Left forelimb (tissue), 1 donor: ENCODE measurements at places on chromosomes 7 and 10.

DNA sequence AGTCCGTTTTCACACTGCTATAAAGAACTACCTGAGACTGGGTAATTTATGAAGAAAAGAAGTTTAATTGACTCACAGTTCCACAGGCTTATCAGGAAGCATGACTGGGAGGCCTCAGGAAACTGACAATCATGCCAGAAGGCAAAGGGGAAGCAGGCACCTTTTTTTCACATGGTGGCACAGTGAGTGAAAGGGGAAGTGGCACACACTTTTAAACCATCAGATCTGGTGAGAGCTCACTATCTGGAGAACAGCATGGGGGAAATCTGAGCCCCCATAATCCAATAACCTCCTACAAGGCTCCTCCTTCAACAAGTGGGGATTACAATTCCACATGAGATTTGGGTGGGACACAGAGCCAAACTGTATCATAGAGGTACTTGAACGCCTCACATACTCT lies 30.0 kb downstream of the AGR3 start:
- no peak for DNase-seq

DNA sequence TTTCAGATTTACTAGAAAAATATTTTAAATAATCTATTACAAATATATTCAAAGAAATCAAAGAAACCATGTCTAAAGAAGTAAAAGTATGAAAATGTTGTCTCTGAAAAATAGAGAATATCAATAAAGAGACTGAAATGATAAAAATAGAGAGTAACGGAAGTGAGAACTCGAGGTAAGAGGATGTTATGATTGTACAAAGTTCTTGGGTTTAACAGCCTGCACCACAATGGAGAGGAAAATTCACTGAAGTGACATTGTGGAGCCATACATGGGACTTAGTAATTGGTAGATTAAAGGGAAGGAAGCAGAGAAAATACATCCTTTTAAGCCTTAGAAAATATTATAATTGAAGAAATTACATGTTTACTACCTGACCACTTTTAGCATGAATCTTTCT lies 77.9 kb downstream of the THSD7A start:
- no peak for DNase-seq

GRCh38 chr10:90373911-90374310 lies 483.9 kb downstream of the HTR7 start:
- DNase-seq, result no peak

DNA sequence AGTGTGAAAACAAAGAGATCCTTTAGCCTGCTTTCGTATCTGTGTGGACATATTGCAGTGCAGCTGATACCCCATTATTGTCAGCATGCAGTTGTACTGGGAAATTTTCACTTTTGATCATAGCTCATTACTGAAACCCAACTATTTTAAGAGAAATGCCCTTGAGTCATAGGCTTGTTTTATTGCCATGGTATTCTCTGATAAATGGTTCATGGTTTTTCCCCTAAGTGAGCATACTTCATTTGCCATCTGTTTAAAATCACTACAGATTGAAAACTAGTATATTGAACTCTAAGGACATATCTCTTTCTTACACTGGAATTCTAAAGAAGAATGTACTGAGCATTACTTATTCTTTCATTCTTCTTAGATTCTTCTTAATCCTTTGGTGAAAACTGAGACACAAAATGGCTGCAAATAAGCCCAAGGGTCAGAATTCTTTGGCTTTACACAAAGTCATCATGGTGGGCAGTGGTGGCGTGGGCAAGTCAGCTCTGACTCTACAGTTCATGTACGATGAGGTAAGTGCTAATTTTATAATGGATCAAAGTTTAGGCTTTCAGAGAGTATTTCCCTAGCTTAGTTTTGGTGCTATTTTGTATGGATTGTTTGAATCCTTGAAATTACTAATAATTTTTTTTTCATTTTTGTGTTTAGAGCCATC lies 63.0 kb downstream of the RALA start:
- no peak for DNase-seq

DNA sequence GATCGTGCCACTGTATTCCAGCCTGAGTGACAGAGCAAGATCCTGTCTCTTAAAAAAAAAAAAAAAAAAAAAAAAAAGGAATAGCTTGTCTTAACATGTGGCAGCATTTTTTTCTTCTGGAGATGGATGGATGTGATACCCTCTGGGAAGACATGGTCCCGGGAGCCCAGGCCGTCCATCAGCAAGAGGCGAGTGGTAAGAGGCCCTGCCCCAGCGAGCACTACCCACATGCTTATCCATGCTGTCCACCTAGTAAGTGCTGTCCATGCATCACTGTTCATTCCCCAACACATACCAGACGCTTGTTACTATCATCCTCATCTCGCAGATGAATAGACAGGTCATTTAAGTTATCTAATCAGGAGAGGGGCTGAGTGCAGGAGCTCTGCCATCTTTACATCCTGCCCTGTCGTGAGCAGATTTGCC lies 12.9 kb downstream of the ATP6V1F start:
- DNase-seq, result no peak

DNA sequence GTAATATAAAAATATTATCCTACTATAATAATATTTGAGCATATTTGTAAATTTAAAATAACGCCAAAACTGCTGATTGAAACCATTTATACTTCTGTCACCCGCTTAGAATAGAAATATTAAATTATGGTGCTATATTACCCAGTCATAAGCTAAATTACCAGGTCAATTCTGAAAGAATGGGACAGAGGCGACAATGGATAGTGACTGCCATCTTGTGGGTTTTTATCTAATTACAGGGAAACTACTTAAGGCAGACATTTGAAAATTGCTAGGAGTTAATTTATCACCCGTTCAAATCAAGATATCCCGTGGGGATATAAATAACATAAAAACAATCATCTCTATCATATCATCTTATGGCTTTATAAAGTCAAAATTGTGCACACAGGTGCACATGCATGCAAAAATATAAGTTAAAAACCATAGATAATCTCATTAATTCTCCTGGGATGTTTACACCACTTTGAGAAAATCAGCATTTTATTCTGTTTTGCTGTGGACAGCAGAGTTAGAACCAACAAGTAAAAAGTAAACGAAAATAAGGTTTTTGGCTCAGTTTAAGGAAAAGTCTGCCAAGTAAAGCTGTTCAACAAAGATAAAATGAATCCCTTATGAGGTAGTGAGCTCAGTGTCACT lies 41.3 kb upstream of the HPSE2 start:
- DNase-seq, result no peak

DNA sequence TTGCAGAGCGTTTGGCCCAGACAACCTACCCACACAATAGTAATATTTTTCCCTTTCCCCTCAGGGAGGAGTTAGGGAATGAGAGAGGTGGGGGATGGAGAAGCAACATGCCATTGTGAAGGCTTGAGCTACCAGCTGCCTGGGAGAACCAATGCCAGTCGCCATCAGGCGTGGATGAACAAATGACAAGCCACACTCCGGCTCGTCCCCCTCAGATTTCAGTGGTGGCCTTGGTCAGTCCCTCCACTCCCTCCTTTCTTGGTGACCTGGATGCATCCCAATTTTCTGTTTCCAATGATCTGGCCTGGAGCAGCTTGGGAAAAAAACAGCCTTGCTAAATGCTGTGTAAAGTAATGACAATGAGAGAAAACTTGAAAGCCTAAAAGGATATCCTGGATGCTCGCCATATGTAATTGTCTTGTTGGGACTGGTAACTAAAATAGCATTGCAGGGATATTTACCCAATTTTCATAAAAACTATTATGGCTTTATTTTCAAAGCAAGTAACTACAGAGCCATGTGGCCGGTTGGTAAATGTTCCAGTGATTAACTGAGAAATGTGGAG lies 110.7 kb downstream of the ICA1 start:
- DNase-seq, result no peak

- DNase-seq, result no peak
These were observed 1174.3 kb downstream of the GATA3 start for GRCh38 chr10:9228771-9229170.

DNA sequence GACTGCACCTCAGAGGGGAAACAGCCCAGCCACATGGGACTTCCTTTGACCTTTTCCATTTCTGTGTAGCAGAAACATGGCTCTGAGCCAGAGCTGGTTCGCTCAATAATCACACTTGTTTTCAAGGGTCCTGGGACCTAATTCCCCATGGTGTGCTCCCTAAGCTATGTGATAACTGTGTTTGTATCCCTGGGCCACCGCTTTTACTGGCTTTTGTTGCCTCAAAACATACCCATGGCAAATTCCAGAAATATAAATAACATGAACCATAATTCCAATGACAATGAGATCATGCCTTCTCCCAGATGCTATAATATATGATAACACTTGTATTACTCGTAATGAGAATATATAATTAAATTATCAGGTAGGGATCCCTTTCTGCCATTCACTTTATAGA lies 196.4 kb downstream of the GFRA1 start:
- DNase-seq, result no peak

DNA sequence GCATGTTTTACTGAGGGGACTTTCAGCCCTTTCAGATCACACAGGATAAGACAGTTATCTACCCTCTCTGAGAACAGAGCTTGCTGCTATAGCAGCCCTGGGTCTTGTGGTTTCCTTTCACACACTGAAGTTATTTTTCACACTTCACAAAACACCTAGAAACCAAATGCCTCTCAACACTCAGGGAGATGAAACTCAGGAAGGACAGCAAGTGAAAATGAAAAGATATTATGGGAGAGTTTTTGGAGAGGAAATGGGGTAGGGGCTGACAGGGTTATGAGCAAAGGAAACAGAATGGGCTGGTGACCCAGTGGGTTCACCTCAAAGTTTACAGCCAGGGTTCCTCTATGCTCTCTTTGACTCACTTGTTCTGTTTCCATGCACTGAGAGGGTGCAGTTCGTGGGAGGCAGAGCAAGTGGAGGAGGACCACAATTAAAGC lies 17.0 kb upstream of the GIMAP2 start:
- no peak for DNase-seq

GRCh38 chr10:1807924-1808323 lies 70.6 kb upstream of the ADARB2 start:
- no peak for DNase-seq

DNA sequence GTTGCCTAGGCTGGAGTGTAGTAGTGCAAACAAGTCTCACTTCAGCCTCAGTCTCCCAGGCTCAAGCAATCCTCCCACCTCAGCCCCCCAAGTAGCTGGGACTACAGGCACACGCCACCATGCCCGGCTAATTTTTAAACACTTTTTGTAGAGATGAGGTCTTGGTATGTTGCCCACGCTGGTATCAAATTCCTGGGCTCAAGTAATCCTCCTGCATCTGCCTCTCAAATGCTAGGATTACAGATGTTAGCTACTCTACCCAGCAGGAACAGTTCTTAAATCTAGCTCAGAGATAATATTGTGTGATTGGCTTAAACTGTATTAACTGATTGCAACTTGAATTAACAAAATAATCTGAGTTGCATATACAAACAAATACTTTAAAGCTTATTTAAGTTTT lies 82.9 kb downstream of the CDK14 start:
- no peak for DNase-seq

GRCh38 chr10:123655751-123656150 lies 10.4 kb upstream of the GPR26 start:
- DNase-seq, result peak; percentile 8

DNA sequence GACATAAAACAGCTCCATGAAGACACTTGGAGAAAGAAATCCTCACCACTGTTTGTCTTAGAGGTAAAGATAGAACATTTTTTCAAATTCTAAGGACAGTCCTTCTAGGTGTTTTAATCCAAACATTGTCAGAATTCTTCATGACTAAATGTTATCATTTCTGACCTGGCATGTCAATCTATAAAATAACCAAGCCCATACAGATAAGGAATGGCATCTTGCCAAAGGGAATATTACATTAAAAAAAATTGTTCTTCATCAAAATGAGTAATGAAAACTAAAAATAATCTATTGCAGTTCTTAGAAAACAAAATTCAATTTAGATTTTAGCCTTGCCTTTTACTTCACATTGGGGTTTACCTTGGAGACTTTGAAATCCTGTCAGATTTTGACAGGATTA lies 33.6 kb downstream of the DGKB start:
- DNase-seq, result no peak
